ENCODE measurements at places on chromosomes 11 and 22.
A peak's percentile ranks its signal among the peaks of the same experiment; 100 is the strongest.

DNA sequence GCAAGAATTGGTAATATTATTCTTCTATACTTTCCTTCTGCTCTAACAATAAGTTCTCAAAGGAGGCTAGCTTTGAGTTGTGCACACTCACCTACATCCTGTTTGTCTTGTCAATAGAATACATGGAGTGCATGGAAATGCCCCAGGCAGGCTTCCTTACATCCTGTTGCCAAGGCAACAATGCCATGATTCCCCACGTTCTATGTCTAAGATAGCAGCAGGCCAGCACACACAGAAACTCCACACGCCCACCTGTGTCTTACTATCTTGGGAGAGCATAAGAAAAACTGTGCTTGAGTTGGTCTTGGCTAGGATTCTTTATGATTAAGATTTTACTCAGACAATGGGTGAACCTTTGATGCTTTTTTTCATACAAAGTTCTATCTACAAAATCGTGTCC is 379.2 kb downstream of the AASDHPPT start:
- no peak for DNase-seq

DNA sequence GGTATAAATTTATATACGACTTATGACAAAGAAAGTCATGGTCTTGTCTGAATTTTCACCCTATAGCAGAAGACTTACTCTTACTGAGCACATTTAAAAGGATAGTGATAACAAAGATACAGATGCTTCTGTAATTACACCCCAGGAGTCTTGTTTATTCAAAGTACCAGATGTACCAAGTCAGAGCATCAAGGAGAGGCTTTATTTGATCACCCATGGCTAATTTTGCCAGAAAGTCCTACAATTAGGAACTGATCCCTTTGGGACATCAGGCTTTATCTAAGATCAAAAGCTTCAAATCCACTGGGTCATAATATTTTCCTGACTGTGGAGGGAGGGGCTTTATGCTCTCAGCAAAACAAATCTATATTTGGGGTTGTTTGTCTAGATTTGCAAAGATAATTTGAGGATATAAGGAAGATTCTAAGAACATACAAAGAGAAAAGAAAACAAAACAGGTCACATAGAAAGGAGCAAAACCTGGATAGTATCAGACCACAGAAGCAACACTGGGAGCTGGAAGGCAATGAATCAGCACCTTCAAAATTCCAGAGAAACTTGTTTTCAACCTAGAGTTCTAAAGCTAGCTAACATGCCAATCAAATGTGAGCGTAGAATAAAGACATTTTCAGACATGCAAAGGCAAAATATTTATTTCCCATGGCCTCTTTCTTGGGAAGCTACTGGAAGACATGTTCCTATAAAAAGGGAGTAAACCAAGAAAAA is 124.8 kb upstream of the CSNK2A3 start:
- DNase-seq = no peak

DNA sequence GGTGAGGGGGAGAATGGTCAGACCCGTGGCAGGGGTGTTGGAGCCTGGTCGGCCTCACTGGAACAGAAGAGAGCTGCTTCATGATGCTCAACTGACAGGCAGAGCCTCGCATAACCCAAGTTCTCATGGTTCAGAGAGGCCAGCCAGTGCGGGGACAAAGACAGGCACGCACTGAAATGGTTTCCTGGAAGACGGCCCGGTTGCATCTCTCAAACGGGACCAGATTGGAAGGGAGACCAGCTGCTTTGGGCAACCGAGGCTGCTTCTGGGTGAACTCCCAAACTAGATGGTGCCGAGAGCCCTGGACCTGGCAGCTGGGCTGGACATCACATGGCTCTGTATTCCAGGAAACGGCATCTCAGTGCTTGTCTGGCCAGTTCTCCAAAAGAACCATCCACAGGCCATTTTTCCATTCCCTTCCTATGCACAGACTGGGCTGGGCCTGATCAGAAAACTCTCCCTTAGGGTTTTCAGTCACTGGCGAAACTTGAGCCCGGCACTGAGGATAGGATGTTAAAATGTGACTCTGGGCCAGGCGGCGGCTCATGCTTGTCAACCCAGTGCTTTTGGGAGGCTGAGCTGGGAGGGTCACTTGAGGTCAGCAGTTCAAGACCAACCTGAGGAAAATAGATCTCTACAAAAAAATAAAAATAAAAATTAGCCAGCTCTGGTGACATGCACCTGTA is 80.1 kb upstream of the PRODH start:
- no peak for DNase-seq

- no peak for DNase-seq
These were observed 22.4 kb upstream of the PANX2 start for GRCh38 chr22:50148166-50148500.

DNA sequence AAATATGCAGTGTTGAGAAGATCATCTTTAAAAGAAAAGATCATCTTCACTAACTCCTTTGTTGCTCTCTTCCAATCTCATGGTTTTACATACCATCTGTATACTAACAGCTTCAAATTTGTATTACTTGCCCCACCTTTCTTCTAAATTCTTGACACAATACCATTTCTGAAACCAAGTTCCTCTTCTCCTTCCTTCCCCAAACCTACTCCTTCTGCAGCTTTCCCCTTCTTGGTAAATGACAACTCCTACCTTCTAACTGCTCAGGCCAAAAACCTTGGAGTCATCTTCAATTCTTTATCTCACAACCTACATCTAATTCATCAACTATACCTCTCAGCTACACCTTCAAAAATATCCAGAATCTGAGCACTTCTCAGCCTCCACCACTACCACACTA is 9.3 kb downstream of the PRCP start:
- DNase-seq = no peak

- DNase-seq = peak; percentile 33
These were observed 816 bp downstream of the PDE3B start for GRCh38 chr11:14644226-14645014.

DNA sequence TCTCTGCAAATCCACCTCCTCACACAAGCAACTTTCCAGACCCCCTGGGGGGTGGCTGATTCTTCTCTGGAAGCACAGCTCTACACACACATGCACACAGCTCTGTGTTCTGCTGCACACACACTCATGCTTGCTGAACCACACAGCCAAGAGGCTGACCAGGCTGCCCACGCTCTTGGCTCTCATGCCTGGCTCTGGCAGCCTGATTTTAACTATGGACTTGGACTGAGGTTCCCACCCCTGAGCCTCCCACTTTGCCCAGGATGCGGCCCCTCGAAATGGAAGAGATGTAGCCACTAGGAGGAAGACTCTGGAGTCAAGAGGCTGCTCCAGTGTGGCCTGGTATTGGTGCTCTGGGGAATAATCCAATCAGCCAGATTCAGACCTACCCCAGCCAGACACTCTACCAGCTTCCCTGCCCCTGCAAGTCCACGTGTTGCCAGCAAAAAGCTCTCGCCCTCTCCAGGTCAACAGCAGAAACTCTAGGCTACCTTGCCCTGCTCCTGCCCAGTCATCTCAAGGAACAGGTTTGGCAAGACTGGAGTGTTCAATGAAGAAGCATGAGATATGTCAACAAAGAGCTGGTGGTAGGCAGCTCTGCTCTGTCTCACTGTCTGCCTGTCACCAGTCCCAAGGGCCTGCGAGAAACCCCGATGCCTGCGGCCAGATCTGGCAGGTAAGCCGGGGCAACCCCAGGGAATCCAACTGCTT is 8.8 kb upstream of the CASTOR1 start:
- DNase-seq = no peak

DNA sequence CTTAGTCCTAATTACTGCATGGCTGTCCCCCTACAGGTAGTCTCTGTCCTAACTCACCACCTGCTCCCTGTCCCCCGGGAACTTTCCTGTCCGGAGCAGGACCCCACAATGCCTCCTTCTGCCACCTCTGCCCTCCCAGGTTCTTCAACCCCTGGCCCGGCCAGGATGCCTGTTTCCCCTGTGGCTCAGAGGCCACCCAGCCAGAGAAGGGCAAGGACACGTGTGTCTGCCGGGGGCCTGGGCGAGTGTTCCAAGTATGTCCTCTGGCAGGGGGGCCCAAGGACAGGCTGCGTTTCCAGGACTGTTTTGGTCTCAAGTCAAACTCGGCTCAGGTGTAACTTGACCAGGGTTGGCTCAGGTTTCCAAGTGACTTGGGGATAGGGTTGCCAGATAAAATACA is 63.8 kb downstream of the BTG4 start:
- no peak for DNase-seq

Data from activated CD4-positive, alpha-beta T cell treated with anti-CD3 and anti-CD28 coated beads, Interleukin-2, amount 50 U/mL, for 24 hours (primary cell).